ENCODE measurements at places on chromosomes 13 and 19.

DNA sequence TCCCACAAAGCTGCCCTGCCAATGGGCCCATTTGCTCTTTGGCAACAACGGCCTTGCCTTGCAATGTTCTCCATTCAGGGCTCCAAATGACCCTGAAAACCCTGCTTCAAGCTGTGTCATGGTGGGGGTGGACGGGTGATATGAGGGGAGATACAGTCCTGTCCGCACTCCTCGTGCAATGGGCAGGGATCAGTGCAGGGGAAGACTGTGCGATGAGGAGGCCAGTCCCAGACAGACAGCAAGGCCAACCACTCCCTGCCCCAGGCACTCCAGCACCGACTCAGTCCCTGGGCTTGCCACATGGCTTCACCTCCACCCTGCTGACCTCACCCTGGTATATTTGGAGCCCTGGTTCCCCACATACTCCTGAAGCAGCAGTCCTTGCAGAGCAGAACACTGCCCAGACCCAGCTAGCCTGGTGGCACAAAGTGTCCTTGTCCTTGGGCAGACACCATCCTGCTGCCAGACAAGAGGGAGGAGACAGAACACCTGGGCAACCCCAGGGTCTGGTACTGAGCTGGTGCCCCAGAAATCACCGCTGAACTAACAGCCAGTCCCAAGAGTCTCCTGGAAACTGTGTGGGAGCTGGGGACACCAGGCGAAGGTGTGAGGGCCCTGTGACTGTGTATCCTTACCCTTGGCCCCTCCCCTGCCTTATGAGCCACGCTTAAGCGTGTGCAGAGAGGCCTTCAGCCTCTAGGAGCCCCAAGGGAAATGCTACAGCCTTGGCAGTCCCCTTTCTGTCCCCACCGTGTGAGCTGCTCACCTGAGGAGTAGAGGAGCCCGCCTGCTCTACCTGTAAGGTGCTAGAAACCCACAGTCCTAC, 9.1 kb upstream of the SLC35E1 start:
- DNase-seq, result no peak

GRCh38 chr13:71880753-71881541, 13.9 kb upstream of the DACH1 start:
- no peak for DNase-seq

DNA sequence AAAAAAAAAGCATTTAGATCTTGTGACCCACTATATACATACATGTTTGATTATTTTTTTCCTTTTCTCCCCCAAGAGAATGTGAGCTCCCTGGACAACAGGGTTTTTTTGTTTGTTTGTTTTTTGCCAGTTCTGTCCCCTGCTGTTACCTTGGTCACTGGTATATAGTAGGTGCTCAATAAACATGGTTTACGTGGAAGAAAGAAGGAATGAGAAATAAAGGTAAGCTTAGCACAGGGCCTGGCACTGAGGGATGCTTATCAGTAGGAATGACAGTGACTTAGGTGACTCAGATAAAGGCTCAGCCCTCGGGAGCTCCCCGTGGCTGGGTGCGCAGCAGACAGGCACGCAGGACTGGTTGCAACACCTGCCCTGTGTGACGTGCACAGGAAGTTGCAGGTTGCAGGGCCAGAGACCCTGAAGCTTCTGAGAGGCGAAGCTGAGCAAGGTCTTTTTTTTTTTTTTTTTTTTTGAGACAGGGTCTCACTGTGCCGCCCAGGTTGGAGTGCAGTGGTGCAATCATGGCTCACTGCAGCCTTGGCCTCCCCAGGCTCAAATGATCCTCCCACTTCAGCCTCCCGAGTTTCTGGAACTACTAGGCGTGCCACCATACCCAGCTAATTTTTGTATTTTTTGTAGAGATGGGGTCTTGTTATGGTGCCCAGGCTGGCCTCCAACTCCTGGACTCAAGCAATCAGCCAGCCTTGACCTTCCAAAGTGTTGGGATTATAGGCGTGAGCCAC, 10.3 kb upstream of the PAK4 start:
- no peak for DNase-seq

GRCh38 chr13:91401920-91402319, 3.5 kb downstream of the GPC5 start:
- DNase-seq, result no peak

DNA sequence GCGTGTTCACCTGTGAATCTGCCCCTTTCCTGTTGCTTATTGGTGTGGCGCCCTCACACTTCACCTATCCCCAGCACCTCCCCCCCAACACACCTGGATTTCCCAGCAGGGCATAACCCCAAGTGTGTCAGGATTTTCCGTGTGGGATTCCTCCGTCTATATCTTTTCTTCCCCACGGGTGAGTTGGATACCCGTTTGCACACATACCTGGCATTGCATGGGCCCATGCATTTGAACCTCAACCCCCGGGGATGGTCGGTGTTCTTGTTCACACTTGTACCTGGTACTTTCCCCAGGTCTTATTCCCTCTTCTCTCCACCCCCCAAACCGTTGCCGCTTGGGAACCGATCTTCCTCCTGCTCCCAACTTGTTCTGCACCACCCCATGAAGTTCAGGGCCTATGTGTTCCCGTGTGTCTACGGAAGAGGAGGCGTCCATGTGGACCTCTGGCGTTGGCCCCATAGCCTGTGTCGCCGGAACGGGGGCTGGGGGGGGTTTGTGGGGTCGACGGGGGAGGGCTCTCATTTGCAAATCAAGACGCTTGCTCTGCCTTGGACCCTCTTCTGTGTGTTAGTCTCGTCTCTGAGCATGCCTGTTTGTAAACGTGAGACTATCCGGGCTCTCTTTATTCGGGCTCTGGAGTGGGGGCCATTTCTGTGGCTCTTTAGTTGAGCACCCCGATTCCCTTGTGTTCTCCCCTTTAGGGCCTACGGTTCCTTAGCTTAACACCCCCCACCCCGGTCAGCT, 1.7 kb downstream of the PRR12 start:
- peak; percentile 58 for DNase-seq

- DNase-seq, result no peak
These were observed 41.8 kb downstream of the TPT1 start for GRCh38 chr13:45299194-45299593.

- DNase-seq, result no peak
These were observed 544.6 kb downstream of the SLITRK6 start for GRCh38 chr13:85254641-85255040.

DNA sequence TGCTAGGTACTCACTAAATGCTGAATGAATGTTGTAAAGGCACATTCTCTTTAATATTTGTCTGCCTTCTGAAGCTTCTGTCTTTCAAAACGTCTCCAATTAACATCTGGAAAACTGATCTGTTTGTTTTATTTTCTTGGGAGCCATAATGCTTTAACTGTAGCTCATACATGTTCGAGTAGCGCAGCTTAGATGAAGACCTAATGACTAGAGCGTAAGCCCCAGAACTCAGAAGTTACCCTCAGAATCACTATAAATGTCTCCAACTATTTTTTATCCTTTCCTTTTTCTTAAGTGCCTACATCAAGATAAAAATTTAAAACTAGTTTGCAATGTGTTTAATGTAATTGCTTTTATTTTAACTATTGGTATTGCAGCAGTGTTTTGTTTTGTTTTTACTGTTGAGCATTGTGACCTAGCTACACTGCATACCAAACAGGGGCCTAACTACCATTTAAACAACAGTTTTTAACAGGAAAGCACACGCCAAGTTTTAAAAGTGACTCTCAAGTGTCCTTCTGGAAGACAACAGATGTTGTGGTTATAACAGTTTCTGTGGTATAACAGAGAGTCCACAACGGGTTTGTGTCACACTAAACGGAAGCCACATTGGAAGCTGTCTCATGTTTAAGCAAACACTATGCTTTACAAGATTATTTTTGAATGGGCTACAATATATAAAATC, 42.0 kb downstream of the MRPL57 start:
- DNase-seq, result no peak

DNA sequence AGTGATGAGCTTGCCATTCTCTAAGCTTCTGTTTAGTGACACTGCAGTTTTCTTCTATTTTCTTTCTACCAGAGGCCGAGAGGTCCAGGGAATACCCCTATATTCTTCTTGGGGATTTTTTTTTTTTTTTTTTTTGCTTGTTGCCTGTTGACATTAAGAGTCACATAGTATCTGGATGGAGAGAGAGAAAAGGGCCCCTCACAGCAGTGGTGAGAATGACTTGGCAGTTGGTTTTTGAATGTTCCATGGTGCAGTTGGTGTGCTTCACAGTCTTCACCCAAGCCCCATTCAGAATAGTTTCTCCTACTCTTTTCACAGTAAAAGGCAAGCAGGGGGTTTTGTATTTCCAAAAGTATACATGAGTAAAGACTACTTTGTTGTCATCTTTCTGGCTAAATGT, 577.9 kb downstream of the LMO7 start:
- DNase-seq, result no peak

DNA sequence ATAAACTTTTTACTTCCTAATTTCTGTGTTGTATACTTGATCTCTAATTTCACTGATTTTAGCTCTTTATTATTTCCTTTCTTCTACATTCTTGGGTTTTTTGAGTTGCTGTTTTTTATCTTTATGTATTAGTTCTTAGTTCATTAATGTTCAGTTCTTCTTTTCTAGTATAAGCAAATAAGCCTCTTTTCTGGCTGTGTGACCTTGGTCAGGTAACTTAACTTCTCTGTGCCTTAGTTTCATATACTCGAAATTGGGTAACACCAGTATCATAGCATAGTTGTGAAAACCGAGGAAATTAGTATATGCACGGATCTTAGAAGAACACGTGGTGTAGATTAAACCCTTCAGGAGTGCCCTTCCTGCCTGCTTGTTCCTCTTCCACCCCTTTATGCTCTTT, 130.2 kb upstream of the C1QTNF9B start:
- no peak for DNase-seq

GRCh38 chr13:79782541-79783205, 301.7 kb downstream of the NDFIP2 start:
- peak; percentile 30 for DNase-seq

DNA sequence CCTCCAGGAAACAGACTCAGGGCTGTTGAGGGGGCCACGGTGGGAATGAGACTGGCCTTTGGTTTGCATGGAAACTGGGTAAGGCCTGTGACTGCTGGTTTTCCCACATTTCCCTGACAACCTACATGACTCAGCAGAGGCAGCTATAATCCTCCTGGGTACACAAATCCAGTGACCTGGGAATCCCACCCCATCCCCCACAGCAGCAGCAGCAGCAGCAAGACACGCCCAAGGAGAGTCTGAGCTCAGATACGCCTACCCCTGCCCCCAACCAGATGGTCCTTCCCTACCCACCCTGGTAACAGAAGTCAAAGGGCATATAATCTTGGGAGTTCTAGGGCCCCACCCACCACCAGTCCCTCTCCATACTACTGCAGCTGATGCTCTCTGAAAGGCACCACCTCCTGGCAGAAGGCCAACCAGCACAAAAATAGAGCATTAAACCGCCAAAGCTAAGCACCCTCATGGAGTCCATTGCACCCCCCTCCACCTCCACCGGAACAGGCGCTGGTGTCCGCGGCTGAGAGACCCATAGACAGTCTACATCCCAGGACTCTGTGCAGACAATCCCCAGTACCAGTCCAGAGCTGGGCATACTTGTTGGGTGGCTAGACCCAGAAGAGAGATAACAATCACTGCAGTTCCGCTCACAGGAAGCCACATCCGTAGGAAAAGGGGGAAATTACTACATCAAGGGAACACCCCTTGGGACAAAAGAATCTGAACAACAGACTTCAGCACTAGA, 237.2 kb upstream of the SPRY2 start:
- no peak for DNase-seq

- no peak for DNase-seq
These were observed 446.3 kb downstream of the OLFM4 start for GRCh38 chr13:53474878-53475277.

DNA sequence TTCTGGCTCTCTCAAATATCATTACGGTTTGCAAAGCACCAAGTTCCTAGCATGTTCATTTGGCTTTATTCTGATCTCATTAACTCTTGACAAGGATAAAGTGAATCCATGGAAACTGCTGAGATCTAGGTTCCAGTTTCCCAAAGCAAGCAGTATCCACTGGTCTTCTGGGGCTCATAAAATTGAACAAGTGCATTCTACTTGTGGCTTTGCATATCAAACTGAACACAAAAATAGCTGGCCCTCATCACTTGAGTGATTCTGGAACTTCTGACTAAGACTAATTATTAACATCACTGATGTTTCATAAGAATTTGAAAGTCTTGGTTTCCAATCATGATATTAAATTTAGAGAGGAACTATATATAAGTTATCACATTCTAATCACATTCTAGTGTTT, 6.3 kb upstream of the KCTD12 start:
- DNase-seq, result no peak

- DNase-seq, result no peak
These were observed 190.9 kb downstream of the KLF12 start for GRCh38 chr13:73943137-73943964.

GRCh38 chr19:49374665-49375434, 11.2 kb downstream of the DKKL1 start:
- DNase-seq, result no peak

DNA sequence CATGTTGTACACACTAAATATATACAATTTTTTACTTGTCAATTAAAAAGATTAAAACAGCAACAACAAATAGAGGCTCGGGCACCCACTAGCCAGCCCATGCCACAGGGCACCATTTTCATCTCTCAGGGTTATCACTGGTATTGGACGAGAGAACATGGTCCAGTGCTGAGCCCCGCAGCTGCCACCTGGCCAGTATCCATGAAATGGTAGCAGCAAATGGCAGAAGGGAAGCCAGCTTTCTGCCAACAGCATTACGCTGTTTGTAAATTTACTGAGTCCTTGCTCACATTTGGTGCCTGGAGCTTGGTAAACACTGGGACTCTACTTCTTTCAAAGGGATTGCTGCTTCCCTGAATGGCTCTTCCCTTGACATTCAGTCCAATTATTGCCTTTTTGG, 87.9 kb upstream of the WASF3 start:
- DNase-seq, result peak; percentile 79
